ENCODE measurements at places on chromosomes 6 and 20. TPM values are rescaled to one million over a fixed set of nuclear protein-coding genes. Genes with fewer than 3 reads are reported as not detected.

The DDX43 gene
- total RNA-seq: not detected

The PACSIN1 gene
- 0.05 TPM for total RNA-seq

The ULBP2 gene
- 3.2 TPM for total RNA-seq

The LY6G6F gene
- total RNA-seq: not detected

The GSTA1 gene
- total RNA-seq: not detected

The NKAIN4 gene
- 5.6 TPM for total RNA-seq

The BPIFB2 gene
- not detected for total RNA-seq

The GPR6 gene
- not detected for total RNA-seq

The MYB gene
- total RNA-seq: 0.83 TPM

The ALDH5A1 gene
- 8.0 TPM for total RNA-seq

The OARD1 gene
- total RNA-seq: 19.6 TPM

The C6orf52 gene
- total RNA-seq: 2.1 TPM

The NKX2-2 gene
- total RNA-seq: not detected

The PLEKHG1 gene
- 0.68 TPM for total RNA-seq

The GRIK2 gene
- total RNA-seq: 0.36 TPM

The DEFB124 gene
- 0.38 TPM for total RNA-seq

The MACROD2 gene
- 0.65 TPM for total RNA-seq
